ENCODE measurements at places on chromosomes 11 and 22.

DNA sequence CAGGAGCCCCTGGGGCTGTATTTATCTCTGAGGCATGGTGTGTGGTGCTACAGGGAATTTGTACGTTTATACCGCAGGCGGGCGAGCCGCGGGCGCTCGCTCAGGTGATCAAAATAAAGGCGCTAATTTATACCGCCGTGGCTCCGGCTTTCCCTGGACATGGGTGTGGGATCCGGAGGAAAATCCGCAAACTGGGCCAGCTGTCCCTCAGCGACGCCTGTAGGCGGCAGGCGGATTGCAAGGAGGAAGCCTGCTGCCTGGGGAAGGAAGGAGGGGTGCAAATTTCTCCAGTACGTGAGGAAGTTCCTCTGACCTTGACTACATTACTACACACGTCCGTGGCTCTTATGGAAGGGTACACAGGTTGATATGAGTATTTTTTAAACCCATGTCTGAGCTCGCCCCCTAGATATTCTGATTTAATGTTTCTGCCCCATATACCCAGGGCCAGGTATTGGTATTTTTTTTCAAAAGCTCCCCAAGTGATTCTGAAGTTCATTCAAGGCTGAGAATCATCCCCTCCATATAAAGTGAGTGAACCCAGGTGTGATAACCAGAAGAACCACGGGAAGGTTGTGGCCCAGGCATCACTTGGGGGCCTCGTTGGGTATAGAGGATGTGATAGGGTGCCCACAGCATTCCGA lies 2.8 kb downstream of the MYOD1 start:
- no peak for DNase-seq

DNA sequence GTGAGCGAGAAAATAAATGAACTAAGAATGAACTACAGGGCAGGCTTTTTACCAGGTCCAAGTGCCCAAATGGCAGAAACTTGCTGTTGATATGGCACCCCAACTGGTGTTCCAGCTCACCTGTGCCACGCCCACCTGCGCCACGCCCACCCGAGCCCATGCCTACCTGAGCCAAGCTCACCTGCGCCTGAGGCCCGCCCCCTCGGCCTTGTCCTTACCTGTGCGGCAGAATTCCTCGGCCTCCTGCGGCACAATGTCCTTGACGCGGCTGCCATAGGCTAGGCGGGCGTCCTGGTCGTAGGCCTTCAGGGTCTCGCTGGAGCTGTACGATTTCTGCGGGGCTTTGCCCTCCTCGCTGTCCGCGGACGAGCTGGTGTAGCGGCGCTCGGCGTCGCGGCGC lies 371.3 kb downstream of the TENM4 start:
- no peak for DNase-seq

DNA sequence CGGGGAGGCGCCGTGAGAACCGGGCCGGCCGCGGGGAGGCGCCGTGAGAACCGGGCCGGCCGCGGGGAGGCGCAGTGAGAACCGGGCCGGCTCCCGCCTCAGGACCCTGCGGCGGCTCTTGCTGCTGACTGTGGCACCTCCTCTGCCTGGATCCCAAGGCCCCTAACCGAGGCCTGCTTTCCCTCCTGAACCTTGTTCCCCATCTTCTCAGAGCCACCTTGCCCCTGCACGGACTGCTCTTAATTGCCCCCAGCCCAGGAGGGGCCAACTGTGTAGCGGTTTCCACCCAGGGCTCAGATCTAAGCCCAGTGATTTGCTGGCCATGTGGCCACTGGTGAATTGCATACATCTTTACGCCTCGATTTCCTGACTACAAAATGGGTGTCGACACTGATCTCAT lies 112.2 kb upstream of the B3GAT1 start:
- peak; percentile 21 for DNase-seq

- DNase-seq: no peak
Measured at GRCh38 chr22:45314054-45314721, 4.5 kb downstream of the FAM118A start.

GRCh38 chr11:119303227-119303718 lies 13.7 kb downstream of the MCAM start:
- DNase-seq: no peak
